ENCODE measurements at places on chromosomes 16 and 17.
A peak's percentile ranks its signal among the peaks of the same experiment; 100 is the strongest.

- DNase-seq = no peak
These were observed 5.8 kb downstream of the PIK3R6 start for GRCh38 chr17:8861495-8862181.

DNA sequence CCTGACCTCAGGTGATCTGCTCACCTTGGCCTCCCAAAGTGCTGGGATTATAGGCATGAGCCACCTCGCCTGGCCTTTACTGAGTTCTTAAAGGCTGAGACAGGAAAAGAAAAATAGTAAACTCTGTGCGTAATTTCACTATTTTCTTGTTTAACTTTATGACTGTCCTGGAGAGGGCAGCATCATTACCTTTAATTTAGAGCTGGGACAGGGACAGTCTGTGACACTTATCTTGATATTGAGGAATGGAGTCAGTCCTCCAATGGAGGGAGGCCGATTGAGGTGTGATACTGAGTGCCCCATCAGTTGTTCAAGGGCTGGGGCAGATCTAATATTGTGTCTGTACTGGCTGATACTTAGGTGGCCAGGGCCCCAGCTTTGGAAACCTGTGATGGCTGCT lies 21.5 kb upstream of the SPN start:
- DNase-seq = peak; percentile 29

DNA sequence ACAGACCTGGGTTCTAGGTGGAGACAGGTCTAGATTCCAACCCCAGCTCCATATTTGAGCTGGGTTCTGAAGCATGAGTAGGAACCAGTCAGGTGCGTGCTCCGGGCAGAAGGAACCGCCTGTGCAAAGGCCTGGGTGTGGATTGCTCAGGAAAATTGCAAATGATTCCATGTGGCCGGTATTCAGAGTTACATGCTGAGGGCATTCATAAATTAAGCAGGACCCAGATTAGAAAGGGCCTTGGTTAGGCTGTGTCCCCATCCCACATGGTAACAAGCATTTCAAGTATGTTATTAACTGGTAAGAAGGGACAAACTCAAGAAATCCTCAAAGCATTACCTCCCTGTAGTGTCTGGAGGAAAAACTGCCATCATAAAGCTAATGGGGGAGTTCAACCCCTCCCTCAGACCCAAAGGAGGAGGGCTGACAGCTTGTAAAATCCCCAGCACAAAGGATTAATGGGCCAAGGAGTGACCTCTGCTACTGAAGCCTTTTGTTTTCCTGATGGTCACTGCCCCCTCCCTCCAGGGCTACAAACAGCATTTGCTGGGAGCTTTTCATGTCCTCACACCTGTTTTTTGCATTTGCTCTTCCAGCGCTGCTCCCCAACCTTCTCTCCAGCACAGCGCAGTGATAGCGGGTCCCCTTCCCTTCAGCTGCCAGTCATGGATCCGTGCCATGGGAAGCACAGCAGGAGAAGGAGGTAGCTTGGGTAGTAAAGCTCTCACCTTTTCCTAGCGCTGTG lies 218.0 kb downstream of the C16orf95 start:
- DNase-seq = no peak

DNA sequence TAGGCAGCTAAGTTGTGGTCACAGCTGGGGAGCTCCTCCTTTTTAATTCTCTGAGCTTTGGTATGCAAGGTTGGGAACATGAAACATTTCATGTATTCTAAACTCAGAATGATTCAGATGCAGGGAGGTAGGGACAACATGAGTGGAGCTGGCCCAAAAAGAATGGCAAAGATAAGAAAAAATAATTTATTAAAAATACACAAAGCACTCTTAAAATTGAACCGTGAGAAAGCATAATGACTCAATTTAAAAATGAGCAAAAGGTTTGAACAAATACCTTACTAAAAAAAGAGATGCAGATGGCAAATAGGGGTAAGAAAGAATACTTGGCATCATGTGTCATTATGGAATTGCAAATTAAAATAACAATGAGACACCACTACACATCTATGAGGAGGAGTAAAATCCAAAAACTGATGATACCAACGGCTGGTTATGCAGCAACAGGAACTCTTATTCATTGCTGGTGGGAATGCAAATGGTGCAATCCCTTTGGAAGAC lies 175.6 kb upstream of the IRX3 start:
- DNase-seq = no peak

DNA sequence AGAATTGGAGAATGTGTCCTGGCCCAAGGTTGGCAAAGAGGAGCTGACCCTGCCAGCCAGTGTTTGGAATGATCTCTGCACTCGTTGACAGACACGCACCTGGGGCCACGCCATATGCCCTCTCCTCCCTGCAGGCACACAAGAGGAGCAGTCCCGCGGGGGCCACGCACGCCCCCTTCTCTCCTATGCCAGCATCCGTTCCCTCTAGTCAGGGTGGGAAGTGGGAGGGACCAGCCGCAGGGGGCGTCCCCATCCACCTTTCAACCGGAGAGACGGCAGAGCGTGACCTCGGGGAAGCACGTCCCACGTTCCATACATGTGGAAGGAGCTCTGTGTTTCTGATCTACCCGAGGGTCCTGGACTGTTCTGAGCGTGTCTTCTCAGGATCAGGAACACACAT lies 86.9 kb upstream of the ZNF750 start:
- DNase-seq = no peak

GRCh38 chr16:2482708-2483534 lies 8.0 kb downstream of the TBC1D24 start:
- DNase-seq = no peak

DNA sequence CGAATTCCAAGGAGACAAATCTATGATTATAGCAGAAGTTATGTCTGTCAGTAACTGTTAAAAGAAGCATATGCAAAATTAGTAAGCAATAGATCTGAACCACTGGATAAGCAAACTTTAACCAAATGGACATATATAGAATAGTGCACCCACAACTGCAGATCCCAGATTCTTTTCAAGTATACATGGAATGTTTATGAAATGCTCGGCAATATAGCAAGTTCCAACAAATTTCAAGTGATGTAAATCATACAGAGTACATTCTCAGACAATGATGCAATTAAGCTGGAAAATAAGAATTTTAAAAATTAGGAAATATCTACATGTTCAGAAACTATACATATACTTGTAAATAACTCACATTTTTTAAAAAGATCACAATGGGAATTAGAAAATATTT lies 8.4 kb upstream of the HELZ start:
- no peak for DNase-seq

DNA sequence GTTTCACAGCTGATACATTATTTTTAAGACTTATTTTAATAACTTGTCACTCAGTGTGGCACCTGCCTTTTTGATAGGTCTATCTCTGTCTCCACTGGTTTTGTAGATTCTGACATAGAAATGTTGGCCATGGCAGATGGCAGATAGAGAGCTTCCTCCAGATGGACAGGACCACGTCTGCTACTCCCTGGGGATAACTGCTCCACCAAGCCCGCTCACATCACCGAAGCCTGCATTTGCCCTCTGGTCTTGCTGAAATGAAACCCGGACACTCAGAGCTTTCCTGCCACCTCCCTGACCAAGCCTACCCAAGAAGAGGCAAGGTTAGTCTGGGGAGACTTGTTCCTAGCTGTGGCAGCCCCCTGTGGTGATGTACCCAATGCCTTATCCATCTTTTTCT lies 16.4 kb upstream of the HAP1 start:
- no peak for DNase-seq

GRCh38 chr16:67177743-67178699 lies 5.7 kb downstream of the MATCAP1 start:
- no peak for DNase-seq

DNA sequence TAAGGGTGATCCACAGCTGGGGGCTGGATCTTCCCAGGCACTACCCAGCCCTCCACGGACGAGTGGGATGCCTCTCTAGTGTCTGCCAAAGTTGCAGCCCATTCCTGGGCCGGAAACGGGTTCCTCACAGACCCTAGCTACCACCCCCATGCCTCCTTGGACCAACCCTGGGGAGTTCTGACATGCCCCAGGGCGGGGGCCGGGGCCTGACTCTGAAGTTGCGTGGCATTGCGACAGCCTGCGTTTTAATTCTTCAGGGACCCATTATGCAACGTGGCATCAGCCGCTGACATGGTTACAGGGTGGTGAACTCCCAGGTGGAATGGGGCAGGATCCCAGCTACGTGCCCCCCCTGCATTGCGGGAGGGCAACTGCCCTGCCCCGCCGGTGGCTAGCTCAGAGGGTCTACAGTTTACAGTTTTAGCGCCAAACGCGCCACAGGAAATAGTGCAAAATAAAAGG lies 2.7 kb downstream of the CBX4 start:
- DNase-seq = no peak

GRCh38 chr16:521381-522210 lies 5.9 kb upstream of the CAPN15 start:
- DNase-seq = no peak

- DNase-seq = no peak
These were observed 48.3 kb downstream of the ZFHX3 start for GRCh38 chr16:72999541-73000019.

DNA sequence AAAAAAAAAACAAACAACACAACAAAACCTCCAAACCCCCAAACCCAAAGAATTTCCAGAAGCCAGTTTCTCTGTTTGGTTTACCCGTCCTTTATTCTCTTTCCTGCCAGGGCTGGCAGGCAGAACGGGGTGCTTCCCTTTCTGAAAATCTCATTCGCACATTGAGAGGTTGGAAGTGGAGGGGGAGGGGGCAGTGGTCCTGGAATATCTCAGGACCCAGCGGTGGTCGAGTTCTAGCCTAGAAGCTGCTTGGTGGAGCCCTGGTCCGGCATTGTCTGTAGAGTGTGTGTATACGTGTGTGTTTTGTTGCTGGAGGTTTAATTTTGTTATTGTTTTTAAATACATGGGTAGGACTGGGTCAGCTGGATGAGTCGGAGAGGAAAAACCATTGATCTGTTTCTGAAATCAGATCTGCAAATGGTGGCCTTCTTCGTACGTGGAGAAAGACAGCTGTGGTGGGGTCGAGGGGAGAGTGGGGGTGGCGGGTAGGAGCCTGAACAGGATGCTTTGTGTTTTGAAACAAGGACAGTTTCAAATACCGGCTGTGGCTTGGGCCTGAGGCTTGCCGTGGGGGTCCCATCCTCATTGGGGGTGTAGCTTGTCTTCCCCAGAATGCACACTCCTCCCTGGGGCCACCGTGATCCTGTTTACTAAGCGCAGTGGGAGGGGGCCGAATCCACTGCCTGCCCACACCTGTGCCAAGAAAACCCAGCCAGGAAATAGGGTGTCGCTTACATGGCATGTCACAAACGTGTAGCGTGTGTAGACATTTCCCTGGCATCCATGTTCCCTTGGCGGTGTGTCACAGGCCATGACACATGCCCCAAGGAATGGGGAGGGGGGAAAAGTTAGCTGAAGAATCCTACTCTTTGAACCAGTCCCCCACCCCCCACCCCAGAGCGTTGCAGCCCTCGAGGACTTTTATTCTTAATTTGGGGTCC lies 1.6 kb downstream of the CMIP start:
- no peak for DNase-seq

DNA sequence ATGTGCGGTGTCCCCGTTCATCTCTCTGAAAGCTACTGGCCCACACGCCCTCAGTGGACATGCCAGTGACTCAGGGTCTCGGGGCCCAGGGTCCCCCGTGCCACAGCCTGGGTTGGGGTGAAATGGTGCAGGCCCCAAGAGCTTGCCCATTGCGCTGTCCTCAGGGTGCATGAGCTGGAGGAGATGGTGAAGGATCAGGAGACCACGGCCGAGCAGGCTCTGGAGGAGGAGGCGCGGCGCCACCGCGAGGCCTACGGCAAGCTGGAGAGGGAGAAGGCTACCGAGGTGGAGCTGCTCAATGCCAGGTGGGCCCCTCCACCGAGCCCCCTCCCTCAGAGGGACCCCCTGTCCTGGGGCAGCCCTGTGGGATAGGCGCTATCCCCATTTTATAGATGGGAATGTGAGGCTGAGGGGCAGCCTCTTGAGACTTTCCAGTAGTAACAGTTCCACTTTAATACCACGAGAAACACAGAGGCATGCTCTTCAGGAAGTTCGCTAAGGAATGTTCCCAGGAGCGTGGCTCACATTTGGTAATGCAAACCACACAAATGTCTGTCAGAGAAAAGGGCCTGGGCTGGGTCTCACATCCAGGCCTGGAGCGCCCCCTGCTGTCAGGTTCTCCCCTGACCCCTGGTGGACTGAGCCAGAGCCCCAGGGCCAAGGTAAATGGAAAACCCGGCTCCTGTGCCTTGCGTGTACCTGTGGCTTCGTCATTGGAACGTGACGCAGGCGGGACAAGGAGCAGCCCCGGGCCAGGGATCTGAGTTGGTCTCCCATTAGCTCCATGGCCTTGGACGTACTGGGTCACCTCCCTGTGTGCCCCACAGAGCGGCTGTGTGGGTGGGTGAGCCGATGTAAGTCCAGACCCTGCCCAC lies 133.7 kb downstream of the RAB11FIP4 start:
- DNase-seq = peak; percentile 86

DNA sequence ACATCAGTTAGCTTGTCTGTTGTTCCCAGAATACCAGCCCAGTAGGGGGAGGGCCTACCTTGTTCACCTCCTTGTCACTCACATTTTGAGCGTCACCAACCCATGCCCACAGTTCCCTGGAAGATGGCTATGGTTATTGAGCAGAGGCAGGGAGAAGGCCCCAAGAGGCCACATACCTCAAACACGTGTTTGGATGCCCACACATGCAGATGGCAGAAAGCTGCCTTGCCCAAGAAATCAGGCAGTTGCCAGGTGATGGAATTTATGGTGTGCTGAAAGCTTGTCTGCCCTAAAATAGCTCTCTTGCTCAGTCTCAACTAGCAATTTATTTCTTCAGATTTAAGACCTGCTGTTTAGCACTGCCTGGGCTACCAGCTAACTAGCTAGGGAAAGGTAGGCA lies 16.5 kb upstream of the CMTM4 start:
- no peak for DNase-seq

- no peak for DNase-seq
These were observed 11.1 kb upstream of the CHMP6 start for GRCh38 chr17:80980397-80981061.

- DNase-seq = no peak
These were observed 36.5 kb downstream of the FANCA start for GRCh38 chr16:89779909-89780305.

DNA sequence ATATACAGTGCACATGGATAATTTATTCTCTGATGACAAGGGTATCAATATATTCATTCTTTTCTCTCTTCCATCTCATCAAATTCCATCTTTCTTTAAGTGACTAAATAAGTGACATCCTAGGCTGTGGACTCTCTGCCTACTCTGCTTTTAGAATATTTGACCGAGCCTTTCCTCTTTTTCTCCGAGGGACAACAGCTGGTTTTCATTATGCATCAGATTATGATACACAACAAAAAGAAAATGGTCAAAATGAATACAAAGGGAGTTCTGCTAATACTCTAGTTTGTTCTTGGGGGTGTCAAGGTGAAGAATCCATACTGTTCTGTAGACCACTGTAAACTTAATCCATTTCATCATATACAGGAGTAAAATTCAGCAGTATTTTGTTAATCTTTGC lies 942.6 kb downstream of the KCNJ2 start:
- DNase-seq = no peak

GRCh38 chr17:79388556-79389295 lies 222.1 kb downstream of the RBFOX3 start:
- DNase-seq = peak; percentile 66

GRCh38 chr17:17495536-17496188 lies 533 bp downstream of the RASD1 start:
- DNase-seq = no peak
